ENCODE measurements at places on chromosomes 5 and 9. TPM values are rescaled to one million over a fixed set of nuclear protein-coding genes. Genes with fewer than 3 reads are reported as not detected.

- no peak for DNase-seq
- H3K36me3 ChIP-seq: no peaks in the 10 kb centered on the region
- H3K4me3 ChIP-seq: no peak overlapping the region
- no peak overlapping the region for H3K27ac ChIP-seq
- H3K27me3 ChIP-seq: no peaks in the 10 kb centered on the region
These were observed 105.3 kb downstream of the PAX5 start for GRCh38 chr9:36928670-36929349.

DNA sequence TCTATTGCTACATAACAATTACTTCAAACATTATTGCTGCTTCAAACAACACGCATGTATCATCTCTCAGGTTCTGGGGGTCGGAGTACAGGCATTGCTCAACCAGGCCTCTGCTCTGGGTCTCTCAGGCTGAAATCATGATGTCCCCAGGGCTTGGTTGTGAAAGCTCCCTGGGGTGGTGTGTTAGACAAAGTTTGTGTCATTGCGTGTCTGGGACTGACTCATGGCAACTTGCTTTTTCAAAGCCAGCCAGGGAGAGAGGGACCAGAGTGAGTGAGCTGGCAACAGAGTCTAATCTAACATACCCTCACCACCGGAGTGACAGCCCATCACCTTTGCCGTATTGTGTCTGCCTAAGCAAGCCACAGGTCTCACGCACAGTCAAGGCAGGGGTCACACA, 259.2 kb upstream of the NFIL3 start:
- H3K36me3 ChIP-seq: no peaks in the 10 kb centered on the region
- peaks cover 18% of the 10 kb centered on the region for H3K27me3 ChIP-seq
- no peak overlapping the region for H3K4me3 ChIP-seq
- H3K27ac ChIP-seq: no peak overlapping the region
- DNase-seq: no peak
- H3K4me1 ChIP-seq: peaks cover 4% of the 10 kb centered on the region

DNA sequence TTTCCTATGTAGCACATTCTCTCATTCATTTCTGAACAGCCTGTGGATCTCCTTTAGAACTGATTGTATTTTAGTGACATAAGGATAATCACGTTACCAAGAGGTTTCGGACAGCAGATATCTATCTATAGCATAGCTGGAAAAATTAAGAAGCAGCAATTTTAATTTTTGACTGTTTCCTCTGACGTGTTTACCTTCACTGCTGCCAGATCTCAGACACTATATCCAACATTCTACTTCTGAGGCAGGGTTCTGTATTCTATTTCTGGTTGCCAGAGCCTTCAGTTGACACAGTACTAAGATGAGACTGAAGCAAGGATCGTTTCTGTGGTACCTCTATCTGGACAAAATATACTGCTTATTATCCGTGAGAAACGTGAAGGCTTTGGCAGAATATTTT, at the start of gene EFCAB9:
Gene EFCAB9, plus strand, starts transcription at position 301 of the 400 bp plus-strand sequence. Its CDS starts 1 bp downstream, at position 302.
- H3K4me1 ChIP-seq: peaks cover 5% of the 10 kb centered on the region
- peaks cover 6% of the 10 kb centered on the region for H3K27me3 ChIP-seq
- no peaks in the 10 kb centered on the region for H3K36me3 ChIP-seq
- DNase-seq: no peak
- H3K27ac ChIP-seq: no peak within 1 kb of the TSS

GRCh38 chr9:121447321-121447834, 52.3 kb downstream of the GGTA1 start:
- no peak for DNase-seq
- no peak overlapping the region for H3K4me3 ChIP-seq
- H3K36me3 ChIP-seq: no peaks in the 10 kb centered on the region
- H3K27ac ChIP-seq: no peak overlapping the region

DNA sequence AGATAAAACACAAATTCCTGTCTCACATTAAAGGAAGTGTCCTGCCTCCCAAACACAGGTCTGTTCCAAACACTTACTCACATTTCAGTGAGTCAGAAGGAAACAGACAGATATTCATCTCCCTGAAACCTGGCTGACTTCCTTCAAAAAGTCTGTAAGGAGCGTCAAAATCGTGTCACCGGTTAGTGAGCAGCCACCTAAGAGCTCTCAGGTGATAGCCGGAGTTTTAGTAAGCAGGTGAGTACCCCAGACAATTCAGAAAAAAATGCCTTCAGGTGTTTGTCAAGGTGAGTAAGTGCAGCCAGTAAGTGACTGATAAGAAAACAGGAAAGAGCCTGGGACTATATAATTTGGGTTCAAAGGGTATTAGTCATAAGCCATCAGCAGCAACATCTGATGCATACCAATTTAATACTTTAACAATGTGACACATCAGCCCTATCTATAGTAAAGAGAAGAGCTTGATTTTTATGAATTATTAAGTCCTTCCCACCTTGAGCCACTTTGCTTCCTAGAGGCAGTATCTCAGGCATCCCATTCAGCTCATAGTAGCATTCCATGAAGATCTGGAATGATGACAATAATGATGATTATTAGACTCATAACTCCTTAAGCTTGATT, 1.3 kb upstream of the ITGA2 start:
- H3K27me3 ChIP-seq: peaks cover 47% of the 10 kb centered on the region
- peaks cover 32% of the 10 kb centered on the region for H3K4me1 ChIP-seq
- no peak overlapping the region for H3K27ac ChIP-seq

DNA sequence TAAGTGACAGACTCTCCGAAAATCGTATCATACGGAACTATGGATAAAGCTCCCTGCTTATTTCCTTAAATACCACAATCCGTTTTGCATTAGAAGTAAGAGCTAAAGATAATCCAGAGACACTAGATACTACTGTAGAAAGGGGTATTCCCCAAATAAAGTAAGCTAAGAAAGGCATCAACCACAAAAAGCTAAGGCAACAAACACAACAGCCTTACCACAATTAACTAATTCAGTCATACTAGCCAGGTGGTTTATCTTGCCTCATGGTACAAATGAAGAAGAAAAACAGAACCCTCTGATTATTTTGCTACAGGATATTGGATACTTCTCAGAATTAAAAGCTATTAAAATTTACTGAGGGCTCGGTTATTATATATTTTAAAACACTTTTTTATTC, 14.1 kb downstream of the ERP44 start:
- no peaks in the 10 kb centered on the region for H3K36me3 ChIP-seq
- H3K27me3 ChIP-seq: no peaks in the 10 kb centered on the region
- DNase-seq: no peak
- no peak overlapping the region for H3K4me3 ChIP-seq
- peaks cover 46% of the 10 kb centered on the region for H3K4me1 ChIP-seq

DNA sequence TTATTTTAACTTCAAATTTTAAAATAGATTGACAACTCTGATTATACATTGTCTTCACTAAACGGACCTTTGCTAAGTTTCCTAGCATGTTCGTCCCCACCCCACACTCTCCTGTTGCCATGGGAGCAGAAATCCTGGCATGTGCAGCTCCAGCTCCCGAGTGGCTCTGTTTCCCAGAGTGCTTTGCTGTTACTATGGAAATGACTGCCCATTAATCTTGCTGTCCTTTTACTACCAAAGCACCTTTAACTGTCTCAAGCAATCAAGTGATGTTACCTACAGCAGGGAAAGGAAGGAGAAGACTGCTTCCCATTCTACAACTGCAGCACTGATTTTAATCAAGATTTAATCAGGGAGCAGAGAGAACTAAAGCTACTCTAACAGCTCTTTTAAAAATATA, 212.0 kb upstream of the KIF2A start:
- peaks cover 5% of the 10 kb centered on the region for H3K27me3 ChIP-seq
- DNase-seq: no peak
- no peak overlapping the region for H3K4me3 ChIP-seq
- H3K36me3 ChIP-seq: no peaks in the 10 kb centered on the region

DNA sequence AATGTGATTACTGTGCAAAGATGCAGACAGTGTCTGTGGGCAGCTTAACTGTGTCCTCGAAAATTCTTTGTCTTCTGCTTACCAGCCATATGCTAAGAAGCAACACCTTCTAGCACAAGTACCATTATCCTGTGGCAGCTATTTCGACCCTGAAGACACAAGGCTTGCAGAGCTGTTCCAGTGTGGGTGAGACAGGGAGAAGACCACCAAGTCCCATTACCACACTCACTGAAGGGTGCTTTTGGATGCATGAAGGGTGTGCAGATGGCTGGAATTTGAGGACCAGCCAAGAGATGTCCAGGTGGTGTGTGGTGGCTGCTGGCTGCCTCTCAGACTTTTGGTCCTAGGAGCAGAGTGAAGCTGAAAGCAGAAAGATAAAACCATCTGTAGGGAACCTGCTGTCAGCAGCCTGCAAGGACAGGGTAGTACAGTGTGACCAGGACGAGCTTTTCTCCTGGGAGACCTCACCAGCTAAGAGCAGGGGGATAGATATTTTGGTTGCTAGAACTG, 161.8 kb downstream of the ICE1 start:
- DNase-seq: no peak
- H3K4me3 ChIP-seq: no peak overlapping the region

- no peaks in the 10 kb centered on the region for H3K27me3 ChIP-seq
- H3K4me3 ChIP-seq: no peak overlapping the region
- DNase-seq: no peak
These were observed 772 bp upstream of the TARS1 start for GRCh38 chr5:33439905-33440481.

GRCh38 chr5:135236908-135237747, 161.9 kb downstream of the MACROH2A1 start:
- no peaks in the 10 kb centered on the region for H3K4me1 ChIP-seq
- DNase-seq: no peak
- H3K27me3 ChIP-seq: no peaks in the 10 kb centered on the region
- H3K36me3 ChIP-seq: no peaks in the 10 kb centered on the region

DNA sequence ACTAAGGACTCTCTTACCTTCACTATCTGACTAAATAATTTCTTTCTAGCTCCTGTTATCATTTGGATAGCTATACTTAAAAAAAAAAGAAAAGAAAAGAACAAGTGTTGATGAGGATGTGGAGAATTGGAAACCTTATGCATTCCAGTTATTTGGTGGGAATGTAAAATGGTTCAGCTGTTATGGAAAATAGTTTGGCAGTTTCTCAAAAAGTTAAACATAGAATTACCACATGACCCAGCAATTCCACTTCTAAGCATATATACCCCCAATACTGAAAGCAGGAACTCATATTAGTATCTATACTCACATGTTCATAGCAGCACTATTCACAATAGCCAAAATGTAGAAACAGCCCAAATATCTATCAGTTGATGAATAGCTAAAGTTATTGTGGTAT, 61.1 kb downstream of the GNA14 start:
- H3K27ac ChIP-seq: no peak overlapping the region
- H3K4me3 ChIP-seq: no peak overlapping the region
- no peak for DNase-seq
- peaks cover 4% of the 10 kb centered on the region for H3K27me3 ChIP-seq

DNA sequence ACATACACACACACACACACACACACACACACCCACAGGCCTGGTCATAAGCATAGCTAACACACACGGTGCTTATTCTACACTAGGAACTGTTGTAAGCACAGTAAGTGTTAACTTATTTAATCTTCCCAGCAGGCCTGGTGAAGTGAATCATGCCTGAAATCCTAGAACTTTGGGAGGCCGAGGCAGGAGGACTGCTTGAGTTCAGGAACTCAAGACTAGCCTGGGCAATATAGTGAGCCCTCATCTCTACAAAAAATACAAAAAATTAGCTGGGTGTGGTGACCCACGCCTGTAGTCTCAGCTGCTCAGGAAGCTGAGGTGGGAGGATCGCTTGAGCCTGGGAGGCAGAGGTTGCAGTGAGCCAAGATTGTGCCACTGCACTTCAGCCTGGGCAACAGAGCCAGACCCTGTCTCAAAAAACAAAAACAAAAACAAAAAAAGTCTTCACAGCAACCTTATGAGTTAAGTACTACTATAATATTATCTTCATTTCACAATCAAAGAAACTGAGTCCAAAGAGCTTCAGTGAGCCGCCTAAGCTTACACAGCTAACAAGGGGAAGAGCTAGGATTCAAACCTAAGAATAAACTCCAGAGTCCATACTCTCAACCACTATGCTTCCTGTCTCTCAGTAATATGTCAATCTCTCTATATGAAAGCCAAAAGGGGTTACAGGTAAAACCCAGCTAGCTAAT, 2.3 kb downstream of the MEGF9 start:
- H3K27me3 ChIP-seq: no peaks in the 10 kb centered on the region
- peaks cover 46% of the 10 kb centered on the region for H3K4me1 ChIP-seq
- peak; percentile 9 for DNase-seq

DNA sequence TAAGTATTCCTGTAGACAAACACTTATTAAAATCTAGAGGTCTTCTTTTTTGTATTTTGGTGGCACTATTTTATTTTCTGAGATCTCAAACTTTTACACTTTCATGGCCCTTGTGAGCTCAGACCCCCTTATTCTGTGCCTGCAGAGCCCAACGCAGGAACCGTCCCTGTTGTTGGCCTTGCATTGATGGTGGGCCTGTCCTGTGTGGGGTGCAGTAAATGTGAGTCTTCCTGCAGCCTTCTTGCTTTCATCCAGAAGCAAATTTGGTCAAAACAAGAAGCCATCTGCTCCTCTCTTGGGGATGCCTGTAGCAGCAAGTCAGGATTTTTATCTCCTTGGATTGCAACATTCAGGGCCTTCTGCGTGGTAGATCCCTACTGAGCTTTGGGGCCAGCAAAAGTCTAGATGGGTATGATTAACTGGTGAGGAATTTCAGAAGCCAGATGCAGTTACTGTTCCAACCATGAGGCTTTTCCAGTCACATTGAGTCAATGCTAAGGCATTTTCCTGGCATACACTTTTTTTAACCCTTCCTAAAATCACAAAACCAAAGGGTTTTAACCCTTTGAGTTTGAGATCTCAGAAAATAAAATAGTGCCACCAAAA, 31.7 kb downstream of the BASP1 start:
- no peak overlapping the region for H3K27ac ChIP-seq
- no peaks in the 10 kb centered on the region for H3K36me3 ChIP-seq
- H3K27me3 ChIP-seq: no peaks in the 10 kb centered on the region
- no peak for DNase-seq

The PCDHGA1 gene
- total RNA-seq: 0.04 TPM

The CATSPER3 gene
- total RNA-seq: 1.4 TPM

The SLCO6A1 gene
- not detected for total RNA-seq

The TNPO1 gene
- 74.0 TPM for total RNA-seq

The ACTBL2 gene
- not detected for total RNA-seq

The RXFP3 gene
- total RNA-seq: not detected
